ENCODE measurements at places on chromosomes 16 and 17.

DNA sequence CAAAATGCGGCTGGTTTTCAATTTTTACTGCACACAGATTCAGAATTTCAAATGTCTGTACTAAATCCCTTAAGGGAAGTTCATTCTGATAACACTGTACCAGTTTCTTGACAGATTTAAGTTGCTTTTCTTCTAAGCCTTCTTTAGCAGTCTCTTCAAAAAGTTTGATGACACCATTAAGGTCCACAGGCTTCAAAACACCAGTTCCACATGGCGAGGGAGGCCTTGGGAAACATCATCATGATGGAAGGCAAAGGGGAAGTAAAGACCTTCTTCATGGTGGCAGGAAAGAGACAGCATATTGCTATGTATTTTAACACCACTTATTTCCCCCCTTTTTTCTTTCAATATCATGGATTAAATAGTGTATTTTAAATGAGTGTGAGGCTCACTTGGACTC is 24.5 kb downstream of the NLRC5 start:
- DNase-seq, result no peak

- no peak for DNase-seq
Observed at GRCh38 chr17:57557834-57558681, 187.0 kb downstream of the CCDC182 start.

GRCh38 chr16:59046335-59046734 is 312.2 kb upstream of the GOT2 start:
- no peak for DNase-seq

DNA sequence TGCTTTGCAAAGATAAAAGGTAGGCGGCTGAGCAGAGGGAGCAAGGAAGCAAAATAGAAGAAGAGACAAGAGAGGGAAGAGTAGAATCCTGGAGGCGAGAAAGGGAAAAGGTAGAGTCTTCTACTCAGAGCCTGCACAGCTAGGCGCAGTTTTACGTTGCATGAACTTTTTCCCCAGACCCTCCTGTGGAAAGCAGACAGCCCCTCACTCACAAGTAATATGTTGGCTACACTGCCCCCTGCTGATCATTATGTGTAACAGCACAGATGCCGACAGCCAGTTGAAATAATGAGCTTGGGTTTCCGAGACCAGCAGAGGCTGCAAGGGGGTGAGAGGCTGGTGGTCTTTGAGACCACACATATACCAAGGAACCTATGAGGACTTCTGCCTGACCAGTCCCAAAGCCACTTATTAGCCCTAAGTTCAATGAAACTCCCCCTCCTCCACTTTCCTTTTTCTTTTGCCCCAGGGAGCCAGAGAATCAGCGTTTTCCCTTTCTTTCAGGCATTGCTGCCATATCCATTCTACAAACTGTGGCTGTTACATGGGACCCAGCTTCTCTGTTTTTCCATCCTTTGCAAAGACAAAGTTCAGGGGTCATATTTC is 22.5 kb upstream of the CMTR2 start:
- no peak for DNase-seq

DNA sequence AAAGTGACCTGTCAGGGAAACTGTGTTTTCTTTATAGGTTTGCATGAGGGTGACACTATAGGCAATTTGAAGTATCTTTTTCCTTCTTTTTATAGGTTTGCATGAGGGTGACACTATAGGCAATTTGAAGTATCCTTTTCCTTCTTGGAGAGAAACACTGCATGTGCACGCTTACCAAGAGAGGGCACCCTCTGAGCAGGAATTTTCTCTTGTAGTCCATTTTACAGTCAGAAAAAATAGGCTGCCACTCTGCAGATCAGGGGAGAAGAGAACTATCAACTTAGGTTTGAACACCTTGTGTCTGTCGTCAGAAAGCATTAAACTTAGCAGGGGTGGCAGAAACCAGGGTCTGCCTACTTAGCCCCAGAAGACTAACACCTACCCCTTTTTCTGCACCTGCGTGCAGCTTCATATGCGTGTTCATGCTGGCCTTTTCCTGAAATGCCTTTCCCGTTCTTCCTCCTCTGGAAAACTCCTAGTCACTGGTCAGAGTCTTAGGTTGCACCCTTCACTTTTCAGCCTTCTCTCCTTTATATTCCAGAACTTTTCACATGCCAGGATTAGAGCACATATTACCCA is 16.4 kb upstream of the SMIM36 start:
- no peak for DNase-seq

- DNase-seq, result no peak
Observed at GRCh38 chr17:6959700-6960099, 36.1 kb upstream of the ALOX12 start.

DNA sequence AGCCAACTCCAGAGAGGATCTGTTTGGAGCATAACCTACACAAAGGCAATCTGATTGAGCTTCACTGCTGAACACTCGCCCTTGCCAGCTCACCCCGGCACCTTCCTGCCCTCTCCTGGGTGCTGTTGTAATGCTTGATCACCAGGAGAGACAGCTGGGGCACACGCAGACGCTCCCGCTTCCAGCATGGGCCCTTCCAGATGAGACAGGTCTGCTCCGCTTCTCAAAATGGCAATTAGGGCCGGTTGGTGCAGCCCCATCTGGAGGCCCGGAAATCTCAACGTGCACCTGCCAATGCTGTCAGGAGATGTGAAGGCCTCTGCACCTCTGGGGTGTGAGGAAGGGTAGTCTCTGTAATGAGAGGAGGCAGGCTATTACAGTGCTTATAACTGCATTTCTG is 206.1 kb downstream of the ABCC12 start:
- DNase-seq, result no peak

DNA sequence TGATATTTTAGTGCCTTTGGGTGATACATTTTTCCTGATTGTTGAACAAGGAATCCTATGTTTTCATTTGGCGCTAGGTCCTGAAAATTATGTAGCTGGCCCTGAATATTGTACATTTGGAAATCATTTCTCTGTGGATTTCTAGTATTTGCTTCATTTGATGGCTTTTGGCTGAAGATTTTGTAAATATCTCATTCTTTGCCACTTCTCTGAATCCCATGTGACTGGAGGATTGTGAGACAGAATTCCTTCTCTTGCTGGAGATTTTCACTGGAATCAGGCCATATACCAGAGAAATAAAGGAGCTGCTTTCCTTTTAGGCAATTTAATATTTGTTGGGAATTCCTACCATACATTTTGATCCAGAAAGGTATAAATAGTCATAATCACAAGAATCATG is 8.6 kb downstream of the KRT28 start:
- DNase-seq, result no peak

GRCh38 chr17:55444471-55445441 is 23.1 kb upstream of the MMD start:
- no peak for DNase-seq

Measured in NCI-H2081 treated with DMSO at 0.1 percent for 48 hours (cell line).